Fibroblast of villous mesenchyme (primary cell): ENCODE measurements at places on chromosomes 7 and 10. TPM values are rescaled to one million over a fixed set of nuclear protein-coding genes. Genes with fewer than 3 reads are reported as not detected.

DNA sequence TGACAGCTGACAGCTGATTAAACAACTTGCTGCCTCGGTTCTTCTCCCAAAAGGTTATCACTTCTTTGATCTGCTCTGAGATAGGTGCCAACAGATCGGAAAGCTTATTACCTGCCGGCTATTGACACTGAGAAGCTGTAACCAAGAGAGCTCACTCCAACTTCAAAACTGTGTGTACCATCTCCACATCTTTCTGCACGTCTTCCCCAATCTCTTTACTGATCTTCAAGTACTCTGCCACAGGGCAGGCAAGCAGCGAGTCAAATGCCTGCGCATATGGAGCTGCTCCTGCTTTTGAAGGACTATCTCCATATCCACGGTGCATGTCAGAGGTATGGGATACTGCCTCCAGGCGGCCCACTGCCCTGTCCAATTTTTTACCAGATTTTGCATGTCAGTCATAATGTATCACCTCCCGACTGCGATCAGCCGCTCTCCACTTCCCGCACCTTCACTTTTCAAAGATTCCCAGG lies 352 bp upstream of the ZNF485 start:
- no peak for DNase-seq

DNA sequence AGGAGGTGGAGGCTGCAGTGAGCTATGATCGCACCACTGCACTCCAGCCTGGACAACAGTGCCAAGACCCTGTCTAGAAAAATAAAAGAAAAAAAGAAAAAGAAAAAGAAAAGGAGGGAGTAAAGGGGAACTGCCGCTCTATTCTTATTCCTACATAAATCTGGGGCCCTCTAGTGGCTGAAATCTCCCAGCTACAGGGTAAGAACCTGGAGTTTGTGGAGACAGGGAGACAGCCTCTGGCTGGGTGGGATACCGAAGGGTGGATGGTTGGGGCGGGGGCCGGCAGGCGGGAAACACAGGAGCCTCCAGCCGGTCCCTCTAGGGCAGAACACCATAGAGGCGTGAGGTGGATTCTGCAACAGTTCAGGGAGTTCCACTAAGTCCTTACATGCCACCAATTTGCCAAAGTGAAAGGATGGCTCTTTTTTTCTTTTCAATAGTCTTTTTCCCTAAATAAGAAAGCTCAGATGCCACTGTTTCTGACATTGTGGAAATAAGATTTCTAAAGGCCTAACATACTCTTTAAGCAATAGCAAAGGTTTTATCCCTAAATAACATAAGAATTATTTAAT lies 117.3 kb downstream of the SVIL start:
- DNase-seq = peak; percentile 58

- no peak for DNase-seq
Observed at GRCh38 chr7:157220916-157221569, 82.3 kb downstream of the UBE3C start.

DNA sequence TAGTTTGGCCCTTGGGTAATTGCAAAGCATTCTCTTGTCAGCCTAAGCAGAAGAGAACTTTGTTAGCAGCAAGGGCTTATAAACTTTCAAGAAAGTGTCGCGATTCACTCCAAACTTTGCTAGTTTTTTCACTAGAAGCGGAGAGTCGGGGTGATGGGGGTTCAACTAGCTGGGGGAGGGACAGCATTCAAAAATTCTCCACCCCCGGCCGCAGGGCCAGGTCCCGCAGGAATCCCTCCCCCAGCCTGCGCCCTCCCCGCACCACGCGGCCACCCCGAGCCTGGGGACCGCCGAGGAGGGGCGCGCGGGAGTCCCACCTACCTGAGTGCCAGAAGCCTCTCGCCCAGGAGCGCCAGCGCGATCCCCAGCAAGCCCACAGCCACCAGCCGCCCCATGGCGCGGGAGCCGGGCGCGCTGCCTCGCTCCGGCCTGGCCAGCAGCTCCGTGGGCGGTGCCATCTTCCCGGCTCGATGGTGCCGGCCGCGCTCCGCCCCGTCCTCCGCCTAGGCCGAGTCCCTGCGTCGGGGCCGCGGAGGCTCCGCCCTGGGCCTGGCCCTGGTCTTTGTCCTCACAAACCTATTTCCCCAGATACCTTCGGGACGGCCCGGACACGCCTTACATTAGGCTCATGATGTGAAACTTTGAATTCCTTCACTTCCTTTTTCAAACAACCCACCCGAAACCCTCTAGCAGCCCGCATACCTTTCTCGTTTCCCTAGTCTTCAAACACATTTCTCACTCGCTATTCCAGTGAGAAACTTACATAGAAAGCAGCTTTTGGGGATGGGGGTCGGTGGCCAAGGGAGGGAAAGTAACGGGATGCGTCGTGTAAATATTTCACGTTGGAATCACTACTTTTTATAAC lies at the start of gene PON2:
PON2 (minus strand) TSS at position 472 of the 865 bp plus-strand sequence; CDS start at position 395, 77 bp downstream.
- DNase-seq = peak; percentile 74

GRCh38 chr7:37645282-37646050 lies 38.1 kb upstream of the GPR141 start:
- DNase-seq = no peak

- peak; percentile 36 for DNase-seq
Observed at GRCh38 chr7:13279854-13280435, 592.5 kb downstream of the ARL4A start.

DNA sequence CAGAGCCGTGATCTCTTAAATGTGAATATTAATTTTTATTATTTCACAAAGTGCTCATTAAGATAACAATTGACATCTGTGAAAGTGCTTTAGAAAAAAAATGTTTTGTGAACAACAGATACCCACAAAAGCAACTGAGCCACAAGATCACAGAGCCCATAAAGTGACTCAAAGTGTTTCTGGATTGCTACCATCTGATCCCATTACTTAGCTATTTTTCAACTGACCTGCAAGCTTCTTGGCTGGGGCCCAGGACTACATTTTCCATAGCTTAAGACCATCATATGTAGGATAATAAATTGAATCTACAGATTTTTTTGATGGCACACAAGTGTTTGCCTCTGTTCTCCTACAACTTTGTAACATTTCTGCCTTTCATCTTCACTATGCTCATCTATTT lies 674.4 kb downstream of the PHTF2 start:
- DNase-seq = no peak

- no peak for DNase-seq
Observed at GRCh38 chr10:101126684-101127628, 4.1 kb upstream of the TLX1 start.

- no peak for DNase-seq
Observed at GRCh38 chr7:95595746-95596197, 544 bp downstream of the PDK4 start.

DNA sequence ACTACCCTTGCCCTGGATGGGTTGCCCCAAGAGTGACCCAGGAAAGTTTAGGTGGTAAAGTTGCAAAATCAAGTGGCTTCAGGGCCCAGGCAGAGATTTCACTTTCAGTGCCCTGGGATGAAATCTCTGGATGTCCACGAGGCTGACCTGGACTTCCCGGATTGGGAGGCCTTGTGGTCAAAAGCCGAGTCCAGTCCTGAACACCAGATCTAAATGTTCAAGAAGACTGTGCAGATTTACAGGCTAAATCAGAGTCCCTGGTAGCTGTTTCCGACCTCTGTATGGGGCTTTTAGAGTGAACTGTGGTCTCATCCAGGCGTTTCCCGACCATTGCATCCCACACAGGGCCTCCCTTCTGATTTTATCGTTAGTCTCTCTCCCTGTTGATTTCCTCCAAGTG lies 95.3 kb downstream of the WDR11 start:
- peak; percentile 11 for DNase-seq

DNA sequence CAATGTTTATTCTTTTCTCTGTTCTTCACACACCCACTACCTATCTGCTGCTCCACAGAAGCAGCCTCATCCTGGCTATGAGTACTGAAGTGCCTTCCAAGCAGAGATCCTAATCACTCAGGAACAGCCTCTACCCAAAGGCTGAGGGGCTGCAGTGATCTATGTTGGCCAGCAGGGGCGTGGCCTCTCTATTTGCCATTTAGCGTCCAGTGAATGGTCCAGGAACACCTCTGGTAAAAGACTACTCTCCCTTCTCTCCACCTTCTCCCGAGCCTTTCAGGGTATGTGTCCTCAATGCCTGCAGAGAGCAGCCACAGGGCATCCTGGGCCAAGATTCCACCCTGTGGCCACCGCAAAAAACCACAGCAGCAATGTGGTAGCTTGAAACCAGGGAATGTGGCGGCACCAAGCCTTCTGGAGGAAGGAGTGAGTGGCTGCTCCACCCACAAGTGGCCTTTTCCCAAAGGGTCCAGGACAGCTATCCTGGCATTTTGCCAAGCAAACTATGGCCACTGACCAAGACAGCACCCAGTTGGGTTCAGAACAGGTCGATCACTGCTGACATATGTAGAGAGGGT lies 70.9 kb downstream of the SYPL1 start:
- peak; percentile 40 for DNase-seq

- no peak for DNase-seq
Observed at GRCh38 chr7:157682946-157683746, 346.3 kb downstream of the DNAJB6 start.

- DNase-seq = peak; percentile 95
Observed at GRCh38 chr10:119398996-119399395, 143.5 kb downstream of the RGS10 start.

DNA sequence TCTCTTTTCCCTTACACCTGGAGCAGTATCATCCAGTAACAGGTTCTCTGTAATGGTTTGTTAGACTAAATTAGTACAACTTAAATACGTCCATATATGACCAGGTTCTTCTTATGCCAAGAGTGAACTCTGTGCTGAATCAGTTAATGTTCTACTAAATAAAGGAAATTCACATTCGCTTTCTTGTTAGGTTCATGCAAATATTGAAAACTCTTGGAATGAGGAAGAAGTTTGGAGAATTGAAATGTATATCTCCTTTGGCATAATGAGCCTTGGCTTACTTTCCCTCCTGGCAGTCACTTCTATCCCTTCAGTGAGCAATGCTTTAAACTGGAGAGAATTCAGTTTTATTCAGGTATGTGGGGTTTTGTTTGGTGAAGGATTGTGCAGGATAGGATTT lies 15.3 kb upstream of the CFAP69 start:
- no peak for DNase-seq

- DNase-seq = peak; percentile 31
Observed at GRCh38 chr7:55500117-55500756, 72.1 kb downstream of the VOPP1 start.

GRCh38 chr10:133422807-133423771 lies 1.3 kb downstream of the SPRN start:
- DNase-seq = no peak

GRCh38 chr10:6660460-6660859 lies 80.4 kb upstream of the PRKCQ start:
- no peak for DNase-seq

DNA sequence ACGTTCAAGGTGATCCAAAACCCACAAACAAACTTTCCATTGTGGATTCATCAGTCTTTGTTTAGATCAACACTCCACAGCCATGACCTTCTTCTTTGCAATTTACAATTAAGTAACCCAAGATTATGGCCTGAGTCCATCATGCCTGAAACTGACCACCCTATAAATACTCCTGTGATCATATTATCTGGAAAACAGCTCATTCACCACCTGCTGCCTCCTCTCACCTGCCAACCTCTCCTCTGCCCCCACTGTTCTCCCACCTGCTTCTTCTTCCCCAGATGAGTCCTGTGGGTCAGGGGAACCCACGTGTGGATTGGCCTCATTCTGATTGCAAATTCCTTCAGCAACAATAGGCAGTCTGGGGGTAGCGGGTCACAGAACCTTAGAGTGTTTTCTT lies 81.4 kb downstream of the ABLIM1 start:
- no peak for DNase-seq

- DNase-seq = no peak
Observed at GRCh38 chr7:120615703-120616102, 242.2 kb downstream of the TSPAN12 start.

DNA sequence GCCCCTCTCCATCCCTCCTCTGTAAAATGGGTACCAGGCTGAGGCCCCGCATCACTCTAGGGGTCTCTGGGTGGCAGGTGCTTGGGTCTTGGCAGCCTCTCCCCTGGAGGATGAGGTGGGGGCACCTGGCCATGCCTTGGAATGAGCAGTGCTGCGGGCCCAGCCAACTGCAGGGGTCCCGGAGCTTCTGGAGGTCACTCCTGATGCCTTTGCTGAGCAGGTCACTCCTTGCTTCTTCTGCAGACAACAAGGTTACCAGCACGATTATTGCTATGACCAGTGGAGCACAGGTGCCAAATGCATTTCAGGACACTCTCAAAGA lies 22.4 kb upstream of the ZNF488 start:
- DNase-seq = no peak

GRCh38 chr10:84398696-84399095 lies 70.3 kb downstream of the CCSER2 start:
- DNase-seq = no peak

DNA sequence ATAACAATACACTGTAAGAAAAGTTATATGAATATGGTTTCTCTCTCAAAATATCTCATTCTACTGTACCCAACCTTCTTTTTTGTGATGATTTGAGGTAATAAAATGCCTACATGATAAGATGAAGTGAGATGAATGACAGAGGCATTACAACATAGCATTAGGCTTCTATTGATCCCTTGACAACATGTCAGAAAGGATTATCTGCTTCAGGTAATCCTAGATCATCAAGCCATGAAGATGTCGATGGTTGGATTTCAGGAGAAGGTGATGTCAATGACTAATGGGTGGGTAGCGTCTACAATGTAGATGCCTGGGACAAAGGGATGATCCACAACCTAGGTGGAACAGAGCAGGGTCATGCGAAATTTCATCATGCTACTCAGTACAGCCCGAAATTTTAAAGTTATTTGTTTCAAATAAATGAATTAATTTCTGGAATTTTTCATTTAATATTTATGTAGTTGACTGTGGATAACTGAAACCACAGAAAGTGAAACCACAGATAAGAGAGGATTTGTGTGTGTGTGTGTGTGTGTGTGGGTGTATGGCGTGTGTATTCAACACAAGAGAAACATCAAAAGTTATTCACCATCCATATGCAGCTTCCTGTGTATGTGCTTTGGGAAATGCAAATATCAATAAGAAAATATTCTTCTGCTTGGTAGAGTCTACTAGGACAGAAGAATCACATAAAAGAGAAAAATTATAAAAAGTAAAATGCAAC lies 77.0 kb downstream of the MAGI2 start:
- DNase-seq = peak; percentile 51

DNA sequence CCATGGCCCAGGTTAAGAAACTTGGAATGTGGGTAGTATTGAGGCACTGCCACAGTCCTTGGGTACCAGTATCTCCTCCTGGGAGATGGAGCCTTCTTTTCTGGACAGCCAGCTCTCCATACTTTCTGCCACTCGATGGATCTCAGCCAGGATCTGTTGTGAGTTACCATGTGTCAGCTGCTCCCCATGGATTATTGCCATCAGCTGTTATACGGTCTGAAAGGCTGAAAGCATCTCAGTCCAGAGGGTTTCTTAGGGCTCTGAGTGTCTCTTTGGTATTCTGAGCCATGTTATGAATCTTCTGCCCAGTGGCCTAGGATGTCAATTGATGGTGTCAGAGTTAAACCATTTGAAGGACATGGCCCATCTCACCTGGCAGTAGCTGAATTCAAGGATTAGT lies 197.5 kb downstream of the C7orf25 start:
- DNase-seq = no peak

GRCh38 chr7:13524076-13524475 lies 465.4 kb downstream of the ETV1 start:
- no peak for DNase-seq

The PRKAR1B gene
- total RNA-seq = 16.4 and 23.8 TPM in 2 replicates

The KCNH2 gene
- total RNA-seq = 0.64 and 2.6 TPM in 2 replicates

The RTKN2 gene
- total RNA-seq = 8.7 and 15.1 TPM in 2 replicates

The FXYD4 gene
- not detected in 2 replicates for total RNA-seq

The A1CF gene
- total RNA-seq = not detected in 2 replicates

The AKAP9 gene
- 43.2 and 49.2 TPM in 2 replicates for total RNA-seq

The RBP3 gene
- total RNA-seq = not detected in 2 replicates

The RARRES2 gene
- 139 and 185 TPM in 2 replicates for total RNA-seq

The HTR7 gene
- total RNA-seq = 0.86 and 2.3 TPM in 2 replicates

The MARVELD1 gene
- 44.0 and 58.9 TPM in 2 replicates for total RNA-seq

The NME8 gene
- total RNA-seq = not detected in 2 replicates

The LIPN gene
- total RNA-seq = not detected in 2 replicates
